ENCODE measurements at places on chromosomes 3 and 15. TPM values are rescaled to one million over a fixed set of nuclear protein-coding genes. Genes with fewer than 3 reads are reported as not detected.
A peak's percentile ranks its signal among the peaks of the same experiment; 100 is the strongest.

GRCh38 chr3:57942872-57943283, 65.3 kb upstream of the FLNB start:
- H3K27me3 ChIP-seq = no peaks in the 10 kb centered on the region
- peaks cover 8% of the 10 kb centered on the region for H3K4me1 ChIP-seq
- peak; percentile 18 for DNase-seq
- H3K27ac ChIP-seq = no peak overlapping the region
- no peak overlapping the region for H3K4me3 ChIP-seq

DNA sequence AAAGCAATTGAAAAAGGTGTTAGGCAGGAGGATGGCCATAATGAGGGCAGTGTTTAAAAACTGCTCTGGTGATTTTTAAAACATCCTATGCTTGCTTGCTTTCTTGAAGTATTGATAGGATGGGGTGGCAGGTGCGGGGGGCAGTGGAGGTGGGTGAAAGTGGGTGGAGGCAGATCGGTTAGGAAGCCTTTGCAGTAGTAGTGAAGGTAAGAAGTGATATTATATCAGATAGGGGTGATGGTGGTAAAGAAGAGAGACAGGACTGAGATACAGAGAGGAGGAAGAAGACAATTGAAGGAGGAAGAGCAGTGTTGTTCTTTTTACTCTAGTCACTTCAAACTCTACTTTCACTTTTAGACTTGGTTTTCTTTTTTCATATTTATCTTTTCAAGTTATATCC, 11.1 kb downstream of the ZNF80 start:
- H3K4me1 ChIP-seq = no peaks in the 10 kb centered on the region
- H3K27me3 ChIP-seq = no peaks in the 10 kb centered on the region
- no peak overlapping the region for H3K27ac ChIP-seq
- H3K36me3 ChIP-seq = no peaks in the 10 kb centered on the region
- DNase-seq = no peak
- no peak overlapping the region for H3K4me3 ChIP-seq

DNA sequence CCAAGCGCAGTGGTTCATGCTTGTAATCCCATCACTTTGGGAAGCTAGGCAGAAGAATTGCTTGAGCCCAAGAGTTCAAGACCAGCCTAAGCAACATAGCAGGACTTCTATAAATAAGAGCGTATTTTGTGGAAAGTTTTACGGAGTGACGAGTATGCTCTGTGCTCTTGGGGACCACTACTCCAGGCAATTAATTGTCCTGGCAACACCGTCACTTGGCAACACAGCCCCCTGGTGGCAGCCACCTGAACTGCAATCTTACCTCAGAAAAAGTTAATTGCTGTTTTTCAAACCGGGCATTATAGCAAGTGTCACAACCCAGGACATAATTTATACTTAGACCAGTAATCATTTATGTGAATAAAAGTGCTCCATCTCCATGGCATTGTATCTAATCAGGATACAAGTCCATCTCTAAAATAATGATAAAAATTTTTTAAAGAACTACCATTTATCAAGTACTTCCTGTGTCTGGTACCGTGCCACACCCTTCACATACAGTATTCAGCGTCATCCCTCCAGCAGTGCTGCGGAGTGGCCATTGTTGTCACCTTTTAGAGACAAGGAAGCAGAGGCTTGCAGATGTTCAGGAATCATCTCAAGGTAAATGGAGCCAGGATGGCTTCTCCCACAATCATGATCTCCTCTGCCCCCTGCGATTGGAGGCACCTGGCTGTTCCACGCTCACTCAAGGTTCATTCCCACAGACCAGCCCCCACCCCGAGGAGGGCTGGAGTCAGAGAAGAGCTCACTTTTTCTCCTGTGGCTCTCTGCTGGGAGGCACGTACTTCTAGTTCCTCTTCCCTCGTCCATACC, 34.5 kb downstream of the PLA2G4D start:
- H3K4me1 ChIP-seq = no peaks in the 10 kb centered on the region
- H3K27me3 ChIP-seq = peaks cover 12% of the 10 kb centered on the region
- no peak overlapping the region for H3K27ac ChIP-seq
- no peaks in the 10 kb centered on the region for H3K36me3 ChIP-seq

- no peaks in the 10 kb centered on the region for H3K36me3 ChIP-seq
- DNase-seq = peak; percentile 85
- H3K4me1 ChIP-seq = 0 out of 2 replicates have a peak, but pooled peaks cover 4% of the 10 kb centered on the region
- H3K27me3 ChIP-seq = no peaks in the 10 kb centered on the region
Observed at GRCh38 chr3:13452490-13453335, 27.4 kb upstream of the HDAC11 start.

GRCh38 chr3:182843478-182843877, 50.2 kb downstream of the ATP11B start:
- H3K4me1 ChIP-seq = peaks cover 7% of the 10 kb centered on the region
- no peaks in the 10 kb centered on the region for H3K27me3 ChIP-seq
- no peak overlapping the region for H3K4me3 ChIP-seq
- peaks cover 22% of the 10 kb centered on the region for H3K36me3 ChIP-seq
- no peak overlapping the region for H3K27ac ChIP-seq

- no peak for DNase-seq
- H3K36me3 ChIP-seq = no peaks in the 10 kb centered on the region
- no peaks in the 10 kb centered on the region for H3K4me1 ChIP-seq
- H3K27ac ChIP-seq = no peak overlapping the region
Observed at GRCh38 chr15:41979493-41980266, 7.3 kb upstream of the EHD4 start.

GRCh38 chr15:59885832-59886231, 118.3 kb upstream of the FOXB1 start:
- no peaks in the 10 kb centered on the region for H3K4me1 ChIP-seq
- H3K36me3 ChIP-seq = no peaks in the 10 kb centered on the region
- no peak overlapping the region for H3K27ac ChIP-seq

DNA sequence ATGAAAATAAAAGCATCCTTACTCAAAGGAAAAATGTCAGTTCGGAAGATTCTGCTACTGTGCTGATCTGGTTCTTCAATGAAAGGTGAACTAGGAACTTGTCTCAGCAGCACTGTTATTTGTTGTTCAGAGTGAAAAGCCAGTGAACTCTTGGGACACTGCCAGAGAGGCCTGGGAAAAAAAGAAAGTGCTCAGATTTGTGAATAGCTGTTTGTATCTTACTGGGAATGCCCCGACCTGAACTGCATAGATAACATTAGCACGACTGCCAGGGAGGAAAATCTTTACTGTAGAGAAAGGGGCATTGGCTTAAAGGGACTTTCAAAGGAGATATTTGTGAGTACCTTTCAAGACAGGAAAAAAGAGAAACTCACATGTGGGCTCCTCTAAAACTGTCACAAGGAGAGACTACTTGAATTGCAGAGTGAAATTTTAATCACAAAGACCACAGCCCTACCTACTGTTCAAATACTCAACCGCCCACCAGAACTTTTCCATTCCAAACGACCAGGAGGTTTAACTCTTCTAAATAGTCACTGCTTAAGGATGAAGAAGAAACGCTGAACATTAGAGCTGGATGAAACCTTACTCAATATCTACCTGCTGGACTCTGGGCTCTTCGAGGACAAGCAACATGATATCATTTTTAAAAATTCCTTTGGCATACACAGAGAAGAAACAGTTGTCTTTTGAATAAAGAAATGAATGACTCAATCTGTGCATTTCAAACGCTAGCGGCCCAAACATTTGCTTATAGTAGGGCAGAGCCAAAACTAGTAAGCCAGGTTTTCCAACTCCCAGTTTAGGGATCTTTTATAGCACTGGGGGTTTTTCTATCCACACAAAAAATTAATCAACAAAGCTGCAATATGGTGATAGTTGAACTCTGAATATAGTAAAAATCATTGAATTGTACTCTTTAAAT, 13.4 kb downstream of the TAMM41 start:
- H3K4me3 ChIP-seq = no peak overlapping the region
- no peak for DNase-seq
- no peak overlapping the region for H3K27ac ChIP-seq
- no peaks in the 10 kb centered on the region for H3K4me1 ChIP-seq
- H3K27me3 ChIP-seq = no peaks in the 10 kb centered on the region

DNA sequence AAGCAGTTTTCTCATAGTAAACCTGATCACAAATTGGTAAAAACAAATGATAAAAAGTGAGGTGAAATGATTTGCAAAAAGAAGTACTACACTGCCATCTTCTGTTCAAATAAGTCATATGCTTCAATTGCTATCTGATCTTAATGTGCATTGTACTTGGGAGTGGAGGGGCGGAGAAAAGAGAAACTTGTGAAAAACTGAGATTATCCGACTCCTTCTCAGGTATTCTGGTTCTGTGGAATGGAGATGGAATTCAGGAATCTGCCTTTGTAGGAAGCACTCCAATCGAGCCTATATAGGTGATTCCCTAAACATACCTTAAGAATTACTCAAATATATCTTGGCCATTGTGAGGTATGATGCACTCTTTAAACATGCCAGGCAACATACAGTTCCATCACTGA, 180.6 kb downstream of the CHL1 start:
- H3K27me3 ChIP-seq = no peaks in the 10 kb centered on the region
- H3K4me3 ChIP-seq = no peak overlapping the region
- no peaks in the 10 kb centered on the region for H3K36me3 ChIP-seq
- peak; percentile 48 for DNase-seq
- H3K4me1 ChIP-seq = no peaks in the 10 kb centered on the region

DNA sequence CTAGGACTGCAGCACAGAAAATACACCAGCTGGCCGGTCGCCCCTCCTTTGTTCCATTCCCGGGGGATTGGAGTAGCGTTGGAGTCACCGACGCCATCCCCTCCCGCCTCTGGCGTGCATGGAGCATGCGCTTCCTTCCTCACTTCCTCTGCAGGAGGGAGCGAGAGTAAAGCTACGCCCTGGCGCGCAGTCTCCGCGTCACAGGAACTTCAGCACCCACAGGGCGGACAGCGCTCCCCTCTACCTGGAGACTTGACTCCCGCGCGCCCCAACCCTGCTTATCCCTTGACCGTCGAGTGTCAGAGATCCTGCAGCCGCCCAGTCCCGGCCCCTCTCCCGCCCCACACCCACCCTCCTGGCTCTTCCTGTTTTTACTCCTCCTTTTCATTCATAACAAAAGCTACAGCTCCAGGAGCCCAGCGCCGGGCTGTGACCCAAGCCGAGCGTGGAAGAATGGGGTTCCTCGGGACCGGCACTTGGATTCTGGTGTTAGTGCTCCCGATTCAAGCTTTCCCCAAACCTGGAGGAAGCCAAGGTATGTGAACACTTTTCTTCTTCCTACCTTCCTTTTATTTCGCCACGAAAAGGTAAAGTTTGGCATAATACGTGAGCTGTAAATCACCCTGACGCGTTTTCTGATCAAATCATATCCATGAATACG, at the start of gene SCG3:
TSS of gene SCG3 (plus strand) at position 201 of the 661 bp plus-strand sequence. CDS start at position 454, 253 bp downstream.
- no peak within 1 kb of the TSS for H3K27ac ChIP-seq

- no peaks in the 10 kb centered on the region for H3K27me3 ChIP-seq
- no peak for DNase-seq
- H3K4me1 ChIP-seq = peaks cover 21% of the 10 kb centered on the region
- H3K36me3 ChIP-seq = no peaks in the 10 kb centered on the region
- H3K4me3 ChIP-seq = no peak overlapping the region
Observed at GRCh38 chr3:30305021-30305420, 301.4 kb upstream of the TGFBR2 start.

- H3K27me3 ChIP-seq = no peaks in the 10 kb centered on the region
- DNase-seq = no peak
- no peaks in the 10 kb centered on the region for H3K36me3 ChIP-seq
Observed at GRCh38 chr3:5134019-5134391, 11.9 kb downstream of the ARL8B start.

DNA sequence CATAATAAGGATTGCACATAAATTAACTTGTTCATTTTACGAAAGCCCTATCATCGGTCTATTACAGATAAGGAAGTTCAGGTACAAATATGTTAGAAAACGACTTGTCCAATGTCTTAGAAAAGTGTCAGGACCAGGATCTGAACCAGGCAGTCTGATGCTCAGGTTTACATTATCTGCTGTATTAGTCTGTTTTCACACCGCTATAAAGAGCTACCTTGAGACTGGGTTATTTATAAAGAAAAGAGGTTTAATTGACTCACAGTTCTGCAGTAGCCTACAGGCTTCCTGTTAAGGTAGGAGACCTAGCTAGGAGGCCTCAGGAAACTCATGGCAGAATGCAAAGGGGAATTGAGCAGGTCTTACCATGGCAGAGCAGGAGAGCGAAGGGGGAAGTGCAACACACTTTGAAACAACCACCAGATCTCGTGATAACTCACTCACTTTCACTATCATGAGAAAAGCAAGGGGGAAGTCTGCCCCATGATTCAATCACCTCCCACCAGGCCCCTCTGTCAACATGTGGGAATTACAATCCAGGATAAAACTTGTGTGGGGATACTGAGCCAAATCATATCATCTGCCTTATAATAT, 45.8 kb upstream of the GOLIM4 start:
- H3K27me3 ChIP-seq = no peaks in the 10 kb centered on the region
- H3K36me3 ChIP-seq = no peaks in the 10 kb centered on the region
- H3K4me3 ChIP-seq = no peak overlapping the region
- no peak for DNase-seq
- H3K4me1 ChIP-seq = no peaks in the 10 kb centered on the region
- H3K27ac ChIP-seq = no peak overlapping the region

GRCh38 chr3:112377568-112378071, 44.7 kb downstream of the CD200 start:
- no peak overlapping the region for H3K4me3 ChIP-seq
- no peak for DNase-seq
- H3K36me3 ChIP-seq = no peaks in the 10 kb centered on the region
- 0 out of 2 replicates have a peak, but pooled peaks cover 4% of the 10 kb centered on the region for H3K4me1 ChIP-seq

- no peaks in the 10 kb centered on the region for H3K36me3 ChIP-seq
- H3K27me3 ChIP-seq = no peaks in the 10 kb centered on the region
- H3K4me1 ChIP-seq = peaks cover 18% of the 10 kb centered on the region
- peak; percentile 77 for DNase-seq
Observed at GRCh38 chr15:101807345-101807945, 4.1 kb downstream of the OR4F6 start.

GRCh38 chr3:10936686-10937085, 55.9 kb upstream of the SLC6A1 start:
- H3K4me1 ChIP-seq = no peaks in the 10 kb centered on the region
- peaks cover 30% of the 10 kb centered on the region for H3K27me3 ChIP-seq
- no peak for DNase-seq

- peak; percentile 93 for DNase-seq
- no peaks in the 10 kb centered on the region for H3K27me3 ChIP-seq
- H3K36me3 ChIP-seq = no peaks in the 10 kb centered on the region
- no peak overlapping the region for H3K4me3 ChIP-seq
- H3K4me1 ChIP-seq = peaks cover 17% of the 10 kb centered on the region
Observed at GRCh38 chr3:141656771-141657170, 81.3 kb upstream of the RNF7 start.

GRCh38 chr3:109772520-109772919, 435.2 kb upstream of the DPPA4 start:
- H3K36me3 ChIP-seq = no peaks in the 10 kb centered on the region
- H3K27ac ChIP-seq = no peak overlapping the region
- peak; percentile 6 for DNase-seq
- H3K4me3 ChIP-seq = no peak overlapping the region
- H3K4me1 ChIP-seq = no peaks in the 10 kb centered on the region

Gene FAM107A
- 0.13 TPM for polyA plus RNA-seq

Gene ZNF502
- 2.9 TPM for polyA plus RNA-seq

Gene ADAMTS7
- 0.70 TPM for polyA plus RNA-seq

Gene GOLGA8G
- not detected for polyA plus RNA-seq

Gene PCLAF
- polyA plus RNA-seq = 44.5 TPM

Gene SLC2A2
- polyA plus RNA-seq = not detected

Gene TTLL13
- not detected for polyA plus RNA-seq

All from GM23248 (cell line).